Fibroblast of skin of right biceps (primary cell): ENCODE measurements at places on chromosomes 11 and 22.

DNA sequence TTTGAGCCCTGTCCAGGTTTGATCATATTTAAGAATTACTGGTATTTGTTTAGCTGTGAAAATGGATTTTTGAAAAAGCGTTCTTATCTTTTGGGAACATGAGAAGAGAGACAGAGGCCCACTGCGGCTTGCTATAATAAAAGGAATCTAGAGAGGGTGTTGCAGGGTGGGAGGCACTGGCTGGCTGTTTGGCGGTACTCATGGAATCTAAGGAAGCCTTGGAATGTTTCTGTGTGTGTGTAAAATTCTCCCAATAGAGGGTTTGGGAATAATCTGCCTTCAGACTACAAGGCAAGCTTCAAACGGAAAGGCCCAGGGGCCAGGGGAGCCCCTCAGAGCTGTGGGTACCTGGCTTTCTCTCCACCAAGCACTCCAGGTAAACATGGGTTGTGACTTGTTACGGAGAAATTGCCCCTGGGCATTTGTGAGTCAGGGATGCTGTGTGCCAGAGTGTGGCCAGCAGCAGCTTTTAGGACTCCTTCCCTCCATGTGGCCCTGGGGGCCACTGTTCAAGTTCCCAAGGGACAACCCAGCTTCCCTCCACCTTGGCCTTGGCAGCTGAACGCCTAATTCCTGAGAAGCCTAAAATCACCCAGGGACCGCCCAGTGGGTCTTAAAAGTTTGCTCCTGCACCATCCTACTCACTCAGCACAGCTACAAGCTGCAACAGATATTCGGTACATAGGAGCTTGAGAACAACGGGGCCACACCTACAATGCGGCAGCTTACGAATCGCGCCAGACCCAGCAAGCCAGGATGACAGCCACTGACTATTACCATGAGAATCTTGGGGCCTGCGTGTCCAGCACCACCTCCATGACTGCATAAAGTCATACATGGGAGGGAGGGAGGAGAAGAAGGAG is 14.1 kb upstream of the SYT8 start:
- DNase-seq, result peak; percentile 47

GRCh38 chr11:94800414-94800813 is 32.3 kb downstream of the AMOTL1 start:
- DNase-seq, result no peak

DNA sequence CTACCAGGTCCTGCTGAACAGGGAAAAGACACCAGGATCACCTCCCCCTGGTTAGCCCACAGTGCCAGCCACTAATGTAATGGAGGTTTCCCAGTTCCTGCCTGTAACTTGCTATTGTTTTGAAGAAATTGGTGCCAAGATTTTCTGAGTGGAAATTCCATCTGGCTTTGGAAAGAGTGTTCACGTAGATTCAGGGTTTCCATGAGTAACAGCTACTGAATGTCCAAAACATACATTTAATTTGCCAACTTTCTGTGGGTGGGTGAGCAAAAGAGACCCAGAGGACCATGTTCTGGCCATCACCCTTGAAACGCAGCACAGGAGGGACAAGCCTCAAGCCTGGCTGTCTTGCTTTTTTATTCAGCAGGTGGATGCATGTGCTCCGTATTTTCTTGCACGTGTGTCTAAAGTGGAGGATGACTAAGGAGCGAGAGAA is 8.8 kb upstream of the DKK3 start:
- peak; percentile 76 for DNase-seq

DNA sequence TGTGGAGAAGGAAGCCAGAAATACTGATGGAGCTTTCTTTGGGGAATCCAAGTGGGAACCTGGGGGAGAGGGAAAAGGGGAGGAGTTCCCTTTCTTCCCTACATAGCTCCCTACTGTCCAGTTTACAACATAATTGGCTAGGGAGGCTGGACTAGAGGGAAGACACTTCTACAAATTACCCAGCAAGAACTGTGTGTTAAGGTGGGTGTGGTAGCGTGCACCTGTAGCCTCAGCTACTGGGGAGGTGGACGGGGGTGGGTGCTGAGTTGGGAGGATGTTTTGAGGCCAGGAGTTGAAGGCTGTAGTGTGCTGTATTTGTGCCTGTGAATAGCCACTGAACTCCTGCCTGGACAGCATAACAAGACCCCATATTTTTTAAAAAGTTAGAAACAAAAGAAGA is 74.0 kb downstream of the NAV2 start:
- DNase-seq, result no peak
